ENCODE measurements at places on chromosomes 5 and 9.

- no peak for DNase-seq
Observed at GRCh38 chr9:134659688-134660131, 18.1 kb downstream of the COL5A1 start.

- DNase-seq = no peak
Observed at GRCh38 chr9:86494644-86495111, 140.5 kb upstream of the TUT7 start.

- DNase-seq = no peak
Observed at GRCh38 chr5:172428224-172429166, 25.8 kb downstream of the SH3PXD2B start.

GRCh38 chr9:89177012-89177943 lies 1.3 kb downstream of the SHC3 start:
- no peak for DNase-seq

GRCh38 chr9:133796562-133796961 lies 58.4 kb upstream of the SARDH start:
- DNase-seq = no peak

GRCh38 chr5:180594311-180595045 lies 3.2 kb upstream of the SCGB3A1 start:
- no peak for DNase-seq

DNA sequence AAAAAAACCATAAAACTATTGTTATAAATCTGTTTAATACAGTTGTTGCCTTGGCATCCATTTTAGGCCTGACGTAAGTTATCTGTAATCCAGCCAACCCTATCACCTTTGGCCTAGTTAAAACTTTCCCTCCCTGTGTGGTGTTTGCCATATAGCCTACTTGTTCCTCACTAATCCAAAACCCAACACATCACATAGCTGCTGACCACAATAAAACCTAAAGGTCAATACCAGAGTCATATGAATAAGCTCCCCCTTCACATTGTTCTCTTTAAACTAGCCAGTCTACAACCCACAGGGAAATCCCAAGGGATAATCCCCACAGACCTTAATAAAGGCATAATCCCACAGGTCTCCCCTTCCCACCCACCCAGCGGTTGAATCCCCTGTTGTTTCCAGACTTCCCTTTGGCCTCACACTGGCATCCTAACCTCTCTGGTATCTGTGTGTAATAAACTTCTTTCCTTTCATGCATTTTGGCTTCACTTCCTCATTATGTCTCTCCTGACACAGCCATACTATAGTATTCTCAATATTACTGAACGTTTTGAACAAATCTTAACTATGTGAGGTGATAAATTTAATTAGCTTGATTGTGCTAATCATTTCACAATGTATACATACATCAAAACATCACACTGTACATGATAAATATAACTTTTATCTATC lies 50.8 kb downstream of the DTWD2 start:
- no peak for DNase-seq

- no peak for DNase-seq
Observed at GRCh38 chr9:131733541-131734061, 6.3 kb downstream of the RAPGEF1 start.

DNA sequence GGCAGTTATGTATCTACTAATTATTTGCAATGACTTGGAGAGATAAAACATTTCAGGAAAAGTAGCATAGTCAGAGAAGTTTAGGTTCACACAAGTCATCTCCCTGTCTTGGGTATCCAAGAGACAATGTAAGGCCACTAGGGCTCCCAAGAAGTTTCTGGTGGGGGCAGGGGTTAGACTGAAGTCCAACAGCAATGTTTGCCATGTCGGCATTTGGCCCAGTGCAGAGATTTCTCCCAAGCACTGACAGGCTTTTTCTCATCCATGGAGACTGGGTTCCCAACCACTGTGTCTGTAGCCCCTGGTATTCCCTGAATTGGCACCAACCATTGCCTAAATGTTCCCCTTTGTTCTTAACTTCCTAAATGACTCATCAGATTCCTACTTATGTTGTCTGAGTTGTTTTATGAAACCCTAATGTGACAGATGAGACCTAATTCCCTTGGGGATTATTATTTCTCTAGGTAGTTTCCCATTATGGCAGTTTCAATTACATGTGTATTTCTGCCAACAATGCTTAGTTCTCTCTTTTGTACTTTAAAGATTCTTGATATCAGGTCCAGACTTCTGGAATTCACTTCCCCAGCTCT lies 103.6 kb upstream of the EGFLAM start:
- no peak for DNase-seq
